Activated CD8-positive, alpha-beta memory T cell treated with anti-CD3 and anti-CD28 coated beads, Interleukin-2, amount 50 U/mL, for 48 hours (primary cell): ENCODE measurements at places on chromosomes 16 and 17.

GRCh38 chr17:77684803-77685798 is 273.4 kb upstream of the TNRC6C start:
- no peak for DNase-seq

DNA sequence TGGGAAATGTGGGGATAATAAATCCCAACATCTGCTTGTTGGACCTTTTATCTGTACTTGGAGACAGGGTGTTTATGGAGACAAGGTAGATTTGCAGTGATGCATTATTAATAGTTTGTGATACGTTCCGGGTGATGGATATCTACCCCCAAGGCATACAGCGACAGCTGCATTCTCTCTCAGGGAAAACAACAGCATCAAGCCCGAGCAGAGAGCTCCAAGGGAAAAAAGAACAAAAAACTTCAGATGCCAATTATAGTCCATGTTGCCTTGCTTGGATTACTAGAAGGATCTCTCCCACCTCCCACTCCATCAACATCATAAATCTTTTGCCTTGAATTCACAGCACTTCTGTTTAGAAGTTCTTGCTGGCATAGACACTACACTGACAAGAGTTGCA is 187.5 kb upstream of the CDH11 start:
- DNase-seq, result no peak

- DNase-seq, result no peak
These were observed 351.1 kb downstream of the KCNJ2 start for GRCh38 chr17:70520447-70520846.

DNA sequence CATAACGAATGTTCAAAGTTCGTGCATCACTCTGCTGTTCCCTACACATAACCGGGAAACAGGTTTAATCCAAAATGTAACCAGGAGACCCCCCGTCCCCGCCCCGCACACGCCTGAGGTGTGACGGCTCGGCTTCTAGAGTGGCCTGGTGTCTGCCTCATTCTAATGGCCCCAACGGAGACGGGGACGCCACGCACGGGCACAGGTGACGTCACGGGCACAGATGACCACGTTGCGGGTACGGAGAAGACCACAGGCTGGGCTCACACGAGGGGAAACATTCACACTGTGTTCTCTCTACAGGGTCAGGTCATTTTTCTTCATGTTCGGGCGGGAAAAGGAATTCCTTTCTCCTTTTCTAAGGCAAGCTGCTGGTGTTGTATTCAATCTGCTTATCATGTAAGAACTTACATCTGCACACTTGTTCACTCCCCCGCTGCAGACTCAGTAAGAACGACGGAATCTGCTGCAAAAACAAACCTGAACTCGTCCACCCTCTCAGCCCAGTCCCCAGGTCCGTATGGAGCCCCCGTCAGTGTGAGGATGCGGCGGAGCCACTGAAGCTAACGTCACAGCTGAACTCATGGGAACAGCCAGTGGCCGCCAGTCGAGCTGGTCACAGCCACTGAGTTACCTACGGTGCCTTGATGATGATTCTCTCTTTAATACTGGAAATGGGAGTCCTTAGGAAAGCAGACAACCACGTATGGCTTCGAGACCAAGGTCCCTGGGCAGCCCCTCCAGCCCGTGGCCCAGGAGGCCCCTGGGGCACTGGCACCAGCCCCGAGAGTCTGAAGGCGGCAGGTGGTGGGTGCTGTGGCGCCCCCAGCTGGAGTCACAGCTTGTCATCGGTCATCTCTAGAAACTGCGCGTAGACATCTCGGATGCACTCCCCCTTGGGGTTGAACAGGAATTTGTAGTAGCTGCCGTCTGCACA is 32.9 kb downstream of the WDR45B start:
- DNase-seq, result no peak

DNA sequence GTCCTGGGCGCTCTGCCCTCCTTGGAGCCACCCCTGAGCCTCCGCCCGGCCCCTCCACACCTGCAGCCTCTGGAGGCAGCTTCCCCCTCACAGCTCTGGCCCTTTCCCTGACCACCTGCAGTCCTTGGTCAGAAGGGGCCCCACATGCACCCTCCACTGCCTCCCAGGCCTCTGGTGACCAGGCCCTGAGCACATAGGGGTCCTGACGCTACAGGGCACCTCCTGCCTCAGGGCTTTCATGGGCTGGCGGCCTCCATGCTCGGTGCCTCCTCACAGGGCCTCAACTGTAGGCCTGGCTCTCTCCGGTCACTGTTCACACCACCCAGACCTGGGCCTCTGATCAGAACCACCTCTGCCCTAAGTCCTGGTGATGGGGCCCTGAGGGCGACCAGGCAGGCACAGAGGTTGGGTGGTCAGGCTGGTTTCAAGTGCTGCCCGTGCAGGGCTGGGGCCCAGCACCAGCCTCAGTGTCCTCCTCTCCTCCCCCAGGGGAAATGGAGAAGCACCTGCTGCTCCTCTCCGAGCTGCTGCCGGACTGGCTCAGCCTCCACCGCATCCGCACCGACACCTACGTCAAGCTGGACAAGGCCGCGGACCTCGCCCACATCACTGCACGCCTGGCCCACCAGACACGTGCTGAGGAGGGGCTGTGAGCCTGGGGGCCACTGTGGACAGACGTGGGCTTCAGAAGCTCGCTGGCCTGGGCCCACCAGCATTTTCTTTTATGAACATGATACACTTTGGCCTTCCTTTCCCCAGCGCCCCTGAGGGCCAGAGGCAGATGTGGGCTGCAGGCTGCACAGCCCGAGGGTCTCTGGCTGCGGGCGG is 3.9 kb downstream of the APRT start:
- no peak for DNase-seq

- DNase-seq, result no peak
These were observed 22.1 kb downstream of the MRC2 start for GRCh38 chr17:62649570-62649969.

- DNase-seq, result no peak
These were observed 29.3 kb upstream of the ST6GALNAC1 start for GRCh38 chr17:76672892-76673291.

- no peak for DNase-seq
These were observed 226.3 kb downstream of the MSI2 start for GRCh38 chr17:57482657-57483056.

DNA sequence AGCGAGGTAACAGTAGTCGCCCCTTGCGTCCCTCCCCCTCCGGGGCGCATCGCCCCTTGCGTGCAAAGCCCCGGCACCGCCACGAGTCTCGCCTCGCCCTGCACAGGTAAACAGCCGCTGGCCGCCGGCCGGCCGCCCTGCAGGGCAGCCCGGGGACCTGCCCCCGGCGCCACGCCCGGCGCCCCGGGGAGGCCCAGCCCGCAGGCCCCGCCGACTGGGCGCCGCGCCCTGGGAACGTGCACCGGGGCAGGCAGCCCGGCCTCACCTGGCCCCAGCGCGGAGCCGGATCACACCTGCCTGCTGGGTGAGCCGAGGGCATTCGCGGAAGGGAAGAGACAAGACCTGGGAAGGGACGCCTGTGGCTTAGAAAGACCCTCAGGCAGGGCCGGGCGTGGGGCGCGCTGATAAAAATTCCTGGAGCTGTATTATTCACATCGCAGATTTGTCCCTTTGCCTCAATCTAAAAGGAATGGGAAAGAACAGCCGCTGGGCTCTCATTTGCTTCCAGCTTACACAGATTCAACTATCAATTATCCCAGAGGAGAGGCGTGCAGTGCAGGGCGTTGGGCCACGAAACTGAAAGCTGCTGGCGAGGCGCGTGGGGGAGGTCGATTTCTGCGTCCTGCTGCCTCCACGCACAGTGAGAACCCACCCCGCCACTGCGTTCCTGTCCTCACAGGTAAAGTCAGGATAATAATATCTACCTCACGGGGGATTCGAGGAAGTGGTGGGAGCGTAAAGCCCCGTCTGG is 451.9 kb downstream of the SLC39A11 start:
- DNase-seq, result no peak

GRCh38 chr16:8594149-8594666 is 3.9 kb upstream of the TMEM114 start:
- DNase-seq, result no peak

- no peak for DNase-seq
These were observed 224.4 kb downstream of the PRKCA start for GRCh38 chr17:66526827-66527226.
